ENCODE measurements at places on chromosomes 7 and 10. TPM values are rescaled to one million over a fixed set of nuclear protein-coding genes. Genes with fewer than 3 reads are reported as not detected.

ZNF239 gene
- 6.3 TPM for total RNA-seq

HMX3 gene
- total RNA-seq, result not detected

OR2A12 gene
- not detected for total RNA-seq

PRRT4 gene
- total RNA-seq, result not detected

COL28A1 gene
- total RNA-seq, result not detected

KLHL7 gene
- 57.7 TPM for total RNA-seq

CPA4 gene
- total RNA-seq, result 16.7 TPM

FAM170B gene
- total RNA-seq, result not detected

GBF1 gene
- total RNA-seq, result 43.9 TPM

WNT16 gene
- total RNA-seq, result 0.22 TPM

SFXN4 gene
- 13.1 TPM for total RNA-seq

DNA sequence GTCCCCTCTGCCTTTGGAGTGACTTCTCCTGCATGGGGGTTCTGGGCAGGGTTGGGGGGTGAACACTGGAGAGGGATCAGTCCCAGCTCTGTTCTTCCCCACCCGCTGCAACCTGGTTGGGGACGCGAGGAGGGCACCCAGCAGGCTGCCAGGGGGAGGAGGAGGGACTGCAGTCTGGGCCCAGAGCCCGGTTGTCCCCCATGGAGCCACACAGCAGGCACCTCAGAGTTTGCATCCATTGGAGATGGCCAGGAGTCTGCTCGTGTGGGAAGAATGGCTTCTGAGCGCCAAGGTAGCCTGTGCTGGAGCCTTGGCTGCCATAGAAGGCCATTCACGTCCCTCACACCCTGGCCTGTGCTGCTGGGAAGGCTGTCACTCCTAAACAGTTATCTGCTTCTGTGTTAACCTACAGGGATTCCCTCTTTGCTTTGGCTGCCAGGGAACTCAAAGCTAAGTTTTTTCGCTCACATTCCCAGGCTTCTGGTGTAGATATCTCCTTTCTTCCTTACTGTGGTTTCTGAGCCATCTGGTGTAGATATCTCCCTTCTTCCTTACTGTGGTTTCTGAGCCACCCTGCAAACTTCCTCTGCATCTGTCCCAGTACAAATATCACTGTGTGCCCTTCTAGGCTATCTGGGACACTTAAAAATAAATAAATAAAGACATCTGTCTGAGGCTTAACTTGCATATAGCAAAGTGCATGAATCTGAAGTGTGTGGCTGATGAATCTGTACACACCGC lies 133.7 kb downstream of the LHPP start:
- no peak for DNase-seq
- no peaks in the 10 kb centered on the region for H3K36me3 ChIP-seq
- no peaks in the 10 kb centered on the region for H3K4me1 ChIP-seq
- no peak overlapping the region for H3K4me3 ChIP-seq
- no peak overlapping the region for H3K27ac ChIP-seq
- no peaks in the 10 kb centered on the region for H3K27me3 ChIP-seq

- no peaks in the 10 kb centered on the region for H3K36me3 ChIP-seq
- DNase-seq, result no peak
- no peak overlapping the region for H3K27ac ChIP-seq
- H3K27me3 ChIP-seq, result no peaks in the 10 kb centered on the region
- peaks cover 17% of the 10 kb centered on the region for H3K4me1 ChIP-seq
Observed at GRCh38 chr7:35753761-35754603, 46.9 kb upstream of the SEPTIN7 start.

GRCh38 chr7:70711452-70711851 lies 420.5 kb upstream of the GALNT17 start:
- no peaks in the 10 kb centered on the region for H3K36me3 ChIP-seq
- no peaks in the 10 kb centered on the region for H3K27me3 ChIP-seq
- H3K27ac ChIP-seq, result no peak overlapping the region

DNA sequence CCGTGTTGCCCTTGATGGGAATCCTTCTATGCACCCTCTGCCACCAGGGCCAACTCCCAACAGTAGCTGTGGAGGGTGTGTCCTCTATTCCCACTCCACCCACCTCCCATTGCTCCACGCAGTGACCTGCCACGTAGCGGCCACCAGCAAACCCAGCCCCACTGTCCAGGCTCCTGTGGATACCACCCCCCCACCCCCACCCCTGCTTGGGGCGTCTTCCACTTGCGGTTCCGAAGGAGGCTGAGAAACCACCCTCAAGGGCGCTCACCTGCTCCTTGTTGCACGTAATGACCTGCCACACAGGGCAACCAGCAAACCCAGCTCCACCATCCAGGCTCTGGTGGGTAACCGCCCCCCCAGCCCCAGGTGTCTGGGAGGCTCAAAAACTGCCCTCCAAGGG lies 72.0 kb downstream of the DIP2C start:
- no peak for DNase-seq
- H3K27ac ChIP-seq, result no peak overlapping the region
- H3K27me3 ChIP-seq, result no peaks in the 10 kb centered on the region
- no peak overlapping the region for H3K4me3 ChIP-seq

DNA sequence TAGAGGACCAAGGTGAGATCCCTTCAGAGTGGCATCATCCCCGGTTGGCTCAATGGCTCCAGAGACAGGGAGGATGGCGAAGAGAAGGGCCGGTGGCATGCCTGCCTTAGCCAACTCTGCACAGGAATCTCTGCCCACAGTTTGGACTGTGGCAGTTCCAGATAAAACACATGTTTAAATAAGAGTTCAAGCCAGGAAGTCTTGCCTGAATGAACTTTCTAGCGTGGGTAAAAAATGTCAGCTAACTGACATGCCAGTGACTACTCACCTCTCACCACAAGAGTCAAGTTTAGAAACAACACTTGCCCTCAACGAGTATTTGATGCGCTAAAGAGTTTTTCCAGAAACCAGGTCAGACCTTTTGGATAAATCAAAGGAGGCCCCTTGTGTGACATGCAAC lies 3.0 kb downstream of the NOD1 start:
- H3K36me3 ChIP-seq, result no peaks in the 10 kb centered on the region
- H3K27me3 ChIP-seq, result no peaks in the 10 kb centered on the region
- H3K4me3 ChIP-seq, result no peak overlapping the region
- peak overlapping the region; percentile 92 for H3K27ac ChIP-seq
- peaks cover 75% of the 10 kb centered on the region for H3K4me1 ChIP-seq

DNA sequence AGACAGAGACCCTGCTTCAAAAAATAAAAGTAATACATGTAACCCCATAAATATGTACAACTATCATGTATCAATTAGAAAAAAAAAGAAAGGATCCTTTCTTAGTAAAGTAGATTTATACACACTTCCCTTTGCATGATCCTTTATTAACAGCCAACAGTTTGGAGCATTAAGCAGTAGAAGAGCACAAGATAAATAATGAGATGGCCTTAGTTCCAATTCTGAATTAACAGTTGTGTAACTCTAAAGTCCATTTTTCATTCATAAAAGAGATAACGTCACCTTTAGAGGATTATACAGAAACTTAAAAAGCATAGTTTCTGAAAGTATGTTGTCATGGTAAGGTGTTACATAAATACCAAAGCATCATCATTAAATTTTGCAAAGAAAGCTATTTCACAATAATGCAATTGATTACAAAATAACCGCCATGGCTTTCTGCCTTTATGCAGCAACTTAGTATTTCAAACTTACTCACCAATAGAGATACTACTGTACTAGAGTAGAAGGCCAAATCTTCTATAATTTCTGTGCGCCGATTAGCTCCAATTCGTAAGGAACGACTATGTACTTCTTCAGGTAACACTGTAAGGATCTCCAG lies 40.3 kb downstream of the TNPO3 start:
- H3K27ac ChIP-seq, result no peak overlapping the region
- H3K27me3 ChIP-seq, result no peaks in the 10 kb centered on the region
- H3K36me3 ChIP-seq, result peaks cover 28% of the 10 kb centered on the region
- H3K4me1 ChIP-seq, result no peaks in the 10 kb centered on the region
- no peak for DNase-seq

GRCh38 chr10:16440396-16441133 lies 3.8 kb downstream of the PTER start:
- no peaks in the 10 kb centered on the region for H3K27me3 ChIP-seq
- peaks cover 42% of the 10 kb centered on the region for H3K4me1 ChIP-seq
- H3K4me3 ChIP-seq, result peak overlapping the region; percentile 53
- no peaks in the 10 kb centered on the region for H3K36me3 ChIP-seq
- H3K27ac ChIP-seq, result peak overlapping the region; percentile 59
- peak; percentile 22 for DNase-seq

DNA sequence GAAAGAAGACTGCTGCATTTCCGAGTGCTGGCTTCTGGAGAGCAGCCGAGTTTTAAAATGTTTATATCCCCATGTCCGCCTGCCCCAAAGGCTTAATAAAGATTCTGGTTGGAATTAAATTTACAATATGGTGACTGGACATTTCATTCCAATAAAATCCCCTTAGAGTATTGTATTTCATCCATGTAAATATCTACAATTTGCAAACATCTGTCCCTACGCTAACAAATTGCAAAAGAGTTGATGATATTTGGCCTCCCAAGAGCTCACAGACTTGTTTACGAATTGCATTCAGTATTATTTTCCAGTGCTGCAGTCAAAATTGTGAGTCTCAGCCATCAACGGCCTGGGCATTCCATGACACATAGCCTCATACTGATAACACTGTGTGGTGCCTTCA lies 50.1 kb downstream of the PLEKHS1 start:
- no peaks in the 10 kb centered on the region for H3K4me1 ChIP-seq
- H3K4me3 ChIP-seq, result no peak overlapping the region
- no peak overlapping the region for H3K27ac ChIP-seq
- no peaks in the 10 kb centered on the region for H3K36me3 ChIP-seq
- DNase-seq, result no peak
- H3K27me3 ChIP-seq, result peaks cover 51% of the 10 kb centered on the region

DNA sequence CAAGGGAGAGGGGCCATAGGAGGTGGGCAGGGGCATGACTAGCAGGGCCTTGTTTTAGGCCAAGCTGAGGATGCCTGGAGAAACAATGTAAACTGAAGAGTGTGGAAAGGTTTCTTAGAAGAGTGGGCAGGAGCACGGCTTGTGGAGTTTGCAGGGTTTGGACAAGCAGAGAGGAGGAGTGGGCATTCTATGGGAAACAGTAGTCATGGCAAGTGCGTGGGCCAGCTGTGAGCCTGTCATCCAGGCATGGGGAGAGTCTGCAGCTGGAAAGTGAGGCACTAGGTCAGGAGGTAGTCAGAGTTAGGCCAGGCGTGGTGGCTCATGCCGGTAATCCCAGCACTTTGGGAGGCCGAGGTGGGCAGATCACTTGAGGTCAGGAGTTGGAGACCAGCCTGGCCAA lies 130.1 kb downstream of the SH3PXD2A start:
- H3K4me3 ChIP-seq, result no peak overlapping the region
- no peak for DNase-seq
- H3K27ac ChIP-seq, result no peak overlapping the region
- no peaks in the 10 kb centered on the region for H3K4me1 ChIP-seq

DNA sequence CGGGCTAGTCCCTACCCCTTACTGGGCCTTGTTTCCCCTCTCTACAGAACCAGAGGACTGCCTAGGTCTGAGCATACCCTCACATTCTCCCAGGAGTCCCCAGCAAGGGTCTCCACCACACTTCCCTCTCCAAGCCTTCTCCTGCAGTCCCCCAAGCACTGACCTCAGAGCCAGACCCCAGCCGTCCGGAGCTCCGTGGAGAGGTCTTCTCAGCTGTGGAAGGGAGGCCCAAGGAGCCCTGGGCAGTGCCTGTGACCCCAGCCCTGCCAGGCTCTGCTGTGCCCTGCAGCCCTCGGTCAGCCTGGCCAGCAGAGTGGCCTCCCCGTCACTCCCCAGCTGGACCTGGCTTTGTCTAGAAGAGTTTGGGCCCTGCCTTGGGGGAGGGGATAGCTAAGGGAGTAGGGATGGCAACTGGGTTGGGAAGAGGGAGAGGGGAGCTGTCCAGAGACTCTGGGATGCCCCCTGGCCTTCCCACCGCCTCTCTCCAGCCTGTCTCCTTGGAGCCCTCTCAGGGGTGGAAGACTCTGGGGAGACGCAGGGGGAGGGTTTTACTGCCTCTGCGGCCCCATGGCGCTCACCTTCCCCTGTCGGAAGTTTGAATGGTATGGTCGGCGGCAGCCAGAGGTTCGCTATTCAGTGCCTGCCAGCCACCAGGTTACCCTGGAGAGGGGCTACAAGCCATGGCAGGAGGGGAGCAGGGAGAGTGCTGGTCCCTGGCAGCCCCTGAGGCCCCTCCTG lies at the start of gene C10orf105:
Gene C10orf105 (minus strand): TSS at position 315 of the 738 bp plus-strand sequence. CDS start 3,441 bp downstream, outside the sequence.
- no peaks in the 10 kb centered on the region for H3K36me3 ChIP-seq
- H3K4me3 ChIP-seq, result no peak within 1 kb of the TSS
- H3K27me3 ChIP-seq, result no peaks in the 10 kb centered on the region
- H3K27ac ChIP-seq, result no peak within 1 kb of the TSS

DNA sequence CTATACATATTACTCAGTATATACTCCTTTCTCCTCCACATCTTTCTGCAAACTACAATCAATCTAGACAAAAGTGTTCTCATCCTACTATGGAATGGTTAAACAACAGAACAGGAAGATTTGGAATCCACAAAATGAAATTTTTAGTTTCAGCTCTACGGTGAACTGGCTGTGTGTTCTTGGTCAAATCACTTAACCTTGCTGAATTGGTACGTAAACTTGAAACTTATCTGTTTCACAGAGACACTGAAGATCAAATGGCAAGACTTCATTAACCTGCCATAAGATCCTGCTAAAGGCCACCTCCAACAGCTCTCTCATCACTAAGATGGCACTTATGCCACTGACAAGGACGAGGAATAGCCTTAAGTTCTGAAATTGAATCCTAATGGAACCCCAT lies 1.5 kb downstream of the NUDCD3 start:
- H3K27ac ChIP-seq, result no peak overlapping the region

DNA sequence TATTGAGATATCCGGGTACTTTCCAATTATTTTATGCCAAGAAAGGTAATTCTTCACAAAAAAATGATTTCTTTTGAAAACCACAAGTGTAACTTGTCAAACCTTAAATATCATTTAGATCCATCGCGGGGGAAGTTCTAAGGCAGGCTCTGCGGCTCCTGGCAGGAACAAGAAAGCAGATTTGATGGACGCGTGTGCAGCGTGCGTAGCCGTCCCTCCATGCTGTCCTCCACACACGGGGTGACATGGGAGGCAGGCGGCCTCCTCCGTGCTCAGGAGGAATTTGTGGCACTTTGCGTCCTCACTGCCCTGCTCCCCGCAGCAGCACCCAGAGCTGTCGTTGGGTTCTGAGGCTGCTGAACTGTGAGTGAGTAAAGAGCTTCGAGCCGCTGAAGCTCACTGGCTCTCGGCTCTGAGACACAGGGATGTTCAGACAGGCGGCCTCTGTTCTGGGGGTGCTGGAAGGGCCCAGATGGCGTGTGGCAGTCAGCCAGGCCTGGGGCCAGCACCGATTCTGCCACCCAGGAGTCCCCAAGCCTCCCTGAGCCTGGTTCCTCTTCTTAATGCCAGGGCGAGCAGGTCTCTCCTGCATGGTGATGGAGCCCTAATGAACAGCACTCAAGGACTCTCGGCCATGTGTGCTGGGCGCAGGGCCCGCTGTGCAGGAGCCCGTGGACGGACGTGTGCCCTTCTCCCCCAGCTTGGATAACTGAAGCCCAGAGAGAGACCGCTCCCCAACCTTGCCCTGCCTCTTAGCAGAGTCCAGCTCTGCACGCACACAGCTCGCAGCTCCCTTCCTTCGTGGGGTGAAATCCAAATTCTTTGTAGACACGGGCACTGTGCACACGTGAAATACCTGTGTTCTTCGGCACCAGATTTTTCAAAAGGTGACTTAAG lies 185.4 kb upstream of the SHH start:
- H3K4me1 ChIP-seq, result no peaks in the 10 kb centered on the region
- H3K36me3 ChIP-seq, result no peaks in the 10 kb centered on the region
- H3K27ac ChIP-seq, result no peak overlapping the region

- no peak overlapping the region for H3K27ac ChIP-seq
- no peak for DNase-seq
- H3K36me3 ChIP-seq, result peaks cover 14% of the 10 kb centered on the region
- no peak overlapping the region for H3K4me3 ChIP-seq
- H3K27me3 ChIP-seq, result no peaks in the 10 kb centered on the region
Observed at GRCh38 chr10:32943395-32943794, 14.6 kb downstream of the ITGB1 start.

GRCh38 chr7:7251742-7252141 lies 69.4 kb downstream of the C1GALT1 start:
- DNase-seq, result no peak
- no peak overlapping the region for H3K4me3 ChIP-seq
- no peak overlapping the region for H3K27ac ChIP-seq
- no peaks in the 10 kb centered on the region for H3K27me3 ChIP-seq

Measured in GM23248 (cell line).